ENCODE measurements at places on chromosomes 5 and 9.

DNA sequence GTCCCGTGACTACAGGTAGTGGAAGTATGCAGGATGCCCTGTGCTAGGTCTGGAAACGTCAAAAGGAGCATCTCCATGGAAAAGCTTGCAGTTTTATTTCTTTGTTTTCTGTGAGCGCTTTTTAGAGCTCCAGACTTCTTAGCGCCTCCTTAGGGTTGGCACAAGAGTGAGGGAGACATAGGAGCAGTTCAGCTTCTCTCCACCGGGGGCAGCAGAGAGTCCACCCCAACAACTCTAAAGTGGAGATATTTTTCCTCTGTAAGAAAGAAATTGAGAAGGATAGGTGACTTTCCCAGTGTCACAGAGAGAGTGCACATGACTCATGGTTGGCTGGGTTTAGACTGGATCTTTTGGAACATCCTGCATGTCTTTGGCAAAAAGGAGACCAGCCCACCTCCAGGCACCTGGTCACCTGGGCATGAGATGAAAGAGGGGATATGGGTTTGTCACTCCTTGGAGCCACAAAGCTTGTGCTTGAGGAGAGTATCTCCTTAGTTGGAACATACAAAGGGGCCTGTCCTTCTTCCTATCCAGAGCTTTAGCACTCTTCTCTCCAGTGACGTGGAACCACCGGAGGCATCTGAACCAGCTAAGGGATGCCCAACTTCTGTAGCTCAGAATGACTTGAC is 637.7 kb downstream of the SEMA5A start:
- no peak for DNase-seq

DNA sequence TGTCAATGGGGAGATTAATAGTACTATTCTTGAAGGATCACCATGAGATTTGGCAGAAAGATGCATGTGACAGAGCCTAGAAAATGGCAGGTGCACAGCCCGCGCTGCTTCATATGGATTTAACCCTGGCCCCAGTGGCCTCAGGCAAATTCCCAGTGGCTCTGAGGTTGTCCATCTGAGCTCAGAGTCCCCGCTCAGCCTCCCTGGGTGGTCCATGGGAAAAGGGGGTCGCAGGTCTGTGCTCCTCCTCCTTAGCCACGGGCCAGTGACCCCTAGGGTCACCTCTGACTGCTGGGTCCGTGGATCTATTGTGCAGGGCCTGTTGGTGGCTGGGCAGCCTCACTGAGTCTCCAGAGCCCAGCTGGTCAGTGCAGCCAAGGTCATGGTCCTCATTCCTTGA is 93.3 kb upstream of the BOD1 start:
- DNase-seq, result no peak

GRCh38 chr5:73950441-73950873 is 324.5 kb downstream of the ARHGEF28 start:
- no peak for DNase-seq

- no peak for DNase-seq
Observed at GRCh38 chr9:70367305-70367930, 47.0 kb downstream of the KLF9 start.

DNA sequence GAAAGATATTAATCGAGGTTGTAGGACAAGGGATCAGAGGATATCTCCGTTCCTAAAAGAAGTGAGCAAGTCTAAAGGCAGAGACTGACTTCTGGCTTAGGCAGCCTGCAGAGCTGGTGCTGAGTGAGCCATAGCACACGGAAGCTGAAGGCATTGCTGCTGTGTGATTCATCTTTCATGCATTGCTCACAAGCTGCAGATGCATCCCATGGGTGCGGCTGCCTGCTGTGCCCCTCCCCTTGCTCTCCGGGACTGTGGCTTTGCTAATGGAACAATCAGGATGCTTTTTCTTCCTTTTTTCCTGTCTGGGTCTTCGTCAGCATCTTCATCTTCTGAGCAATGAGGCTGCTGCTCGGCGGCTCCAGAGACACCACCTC is 341.4 kb downstream of the DIRAS2 start:
- peak; percentile 35 for DNase-seq

GRCh38 chr9:99373912-99374311 is 151.8 kb downstream of the SEC61B start:
- no peak for DNase-seq

- DNase-seq, result no peak
Observed at GRCh38 chr9:109518621-109519335, 20.7 kb upstream of the PTPN3 start.

DNA sequence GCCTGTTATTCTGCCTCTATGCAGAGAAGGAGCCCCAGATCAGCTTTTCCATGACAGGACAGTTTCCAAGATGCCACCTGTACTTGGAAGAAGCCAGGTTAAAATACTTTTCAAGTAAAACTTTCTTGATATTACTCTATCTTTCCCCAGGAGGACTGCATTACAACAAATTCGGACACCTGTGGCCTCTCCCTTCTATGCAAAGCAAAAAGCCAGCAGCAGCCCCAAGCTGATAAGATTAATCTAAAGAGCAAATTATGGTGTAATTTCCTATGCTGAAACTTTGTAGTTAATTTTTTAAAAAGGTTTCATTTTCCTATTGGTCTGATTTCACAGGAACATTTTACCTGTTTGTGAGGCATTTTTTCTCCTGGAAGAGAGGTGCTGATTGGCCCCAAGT is 301 bp upstream of the IL4 start:
- no peak for DNase-seq

DNA sequence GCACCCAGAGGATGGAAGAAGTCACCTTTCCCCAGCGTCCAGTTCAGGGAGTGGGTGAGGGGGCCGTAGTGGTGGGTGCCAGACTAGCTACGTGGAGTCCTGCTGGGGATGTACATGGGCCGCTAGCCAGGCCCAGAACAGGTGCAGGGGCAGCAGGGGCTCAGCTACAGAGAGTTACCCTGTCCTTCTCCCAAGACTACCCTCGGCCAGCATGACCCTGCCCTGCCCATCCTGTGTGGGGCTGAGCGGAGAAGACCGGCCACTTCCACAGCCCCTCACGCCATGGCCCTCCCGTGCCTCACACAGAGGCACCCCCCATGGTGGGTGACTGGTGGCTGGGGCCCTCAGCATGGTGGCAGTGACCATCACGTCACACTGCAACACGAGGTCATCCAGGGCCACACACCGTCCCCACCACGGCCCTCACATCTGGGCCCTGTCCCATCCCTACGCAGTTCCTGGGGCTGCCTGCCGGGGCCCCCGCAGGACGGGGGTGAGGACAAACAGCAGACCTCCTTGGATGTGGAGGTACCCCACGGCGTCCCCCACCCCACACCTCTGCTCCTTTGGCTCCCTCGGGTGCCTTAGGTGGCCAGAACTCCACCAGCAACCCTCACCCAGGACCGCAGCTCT is 977 bp upstream of the DPP7 start:
- no peak for DNase-seq

DNA sequence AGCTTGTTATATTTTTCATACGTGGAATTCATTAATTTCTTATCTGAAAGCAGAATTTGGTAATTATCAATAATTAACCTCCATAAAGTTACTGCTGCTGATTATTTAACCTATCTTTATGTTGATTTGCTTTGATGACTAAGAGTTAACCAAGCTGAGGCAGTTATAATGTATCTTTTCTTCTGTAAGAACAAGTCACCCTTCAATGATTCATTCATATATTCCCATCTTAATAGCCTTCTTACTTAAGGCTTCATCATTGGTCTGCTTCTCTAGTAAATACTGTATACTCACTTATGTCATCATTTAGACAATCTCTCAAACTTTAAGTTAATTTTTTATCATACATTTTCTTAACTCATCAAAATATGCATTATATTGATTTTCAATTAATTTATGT is 592.2 kb downstream of the ANXA1 start:
- DNase-seq, result no peak

- no peak for DNase-seq
Observed at GRCh38 chr5:96344678-96345577, 88.1 kb downstream of the PCSK1 start.

- no peak for DNase-seq
Observed at GRCh38 chr5:39262981-39263380, 43.6 kb upstream of the FYB1 start.

DNA sequence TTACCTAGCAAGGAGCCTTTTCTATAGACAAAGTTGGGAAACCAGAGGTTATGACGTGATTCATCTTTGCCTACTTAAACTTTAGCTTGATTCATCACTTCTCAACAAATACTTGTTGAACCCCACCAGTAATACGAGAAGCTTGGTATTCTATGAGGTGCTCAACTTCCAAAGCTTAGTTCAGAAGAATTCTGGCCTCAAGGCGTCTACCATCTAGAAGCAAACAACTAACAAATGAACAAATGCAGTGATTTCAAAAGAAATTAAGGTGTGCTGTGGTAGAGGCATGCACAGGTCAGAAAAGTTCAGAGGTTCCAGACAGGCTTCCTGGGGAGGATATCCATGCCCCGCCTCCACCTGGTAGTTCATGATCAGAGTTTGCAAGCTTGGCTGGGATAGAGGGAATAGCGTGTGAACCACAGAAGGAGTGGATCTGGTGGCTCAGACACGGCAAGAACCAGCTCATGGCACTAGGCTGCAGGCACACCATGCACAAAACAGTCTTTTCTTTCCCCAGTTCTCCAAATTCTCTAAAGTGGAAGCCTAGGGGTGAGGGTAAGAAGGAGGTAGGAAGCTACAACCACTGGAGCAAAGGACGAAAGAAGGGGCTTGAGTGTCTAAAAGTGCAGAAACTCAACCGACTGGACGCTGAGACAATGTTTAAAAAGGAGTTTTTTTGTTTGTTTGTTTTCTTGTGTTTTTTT is 473.0 kb downstream of the RAB3C start:
- no peak for DNase-seq

- no peak for DNase-seq
Observed at GRCh38 chr5:124263680-124264491, 482.6 kb downstream of the ZNF608 start.

- no peak for DNase-seq
Observed at GRCh38 chr9:123345567-123345955, 10.4 kb upstream of the CRB2 start.

DNA sequence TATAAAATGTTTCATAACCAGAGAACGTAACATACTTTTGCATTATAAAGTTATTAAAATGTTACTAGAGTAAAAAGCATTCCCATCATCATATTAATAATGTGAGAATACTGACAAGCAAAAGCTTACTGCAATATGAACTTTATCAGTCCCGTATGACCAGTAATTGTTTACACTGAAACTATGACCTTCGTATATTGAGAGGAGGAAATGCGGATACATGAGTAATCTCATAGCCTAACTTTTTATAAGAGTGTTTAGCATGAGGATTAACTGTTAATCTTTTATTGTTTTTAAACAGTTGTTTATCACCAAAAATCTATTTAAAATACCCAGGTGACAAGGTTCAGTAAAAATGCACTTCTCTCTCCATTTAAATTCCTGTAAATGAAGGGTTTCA is 272.4 kb downstream of the SLF1 start:
- DNase-seq, result no peak

- DNase-seq, result no peak
Observed at GRCh38 chr9:132935026-132935425, 9.4 kb downstream of the TSC1 start.

DNA sequence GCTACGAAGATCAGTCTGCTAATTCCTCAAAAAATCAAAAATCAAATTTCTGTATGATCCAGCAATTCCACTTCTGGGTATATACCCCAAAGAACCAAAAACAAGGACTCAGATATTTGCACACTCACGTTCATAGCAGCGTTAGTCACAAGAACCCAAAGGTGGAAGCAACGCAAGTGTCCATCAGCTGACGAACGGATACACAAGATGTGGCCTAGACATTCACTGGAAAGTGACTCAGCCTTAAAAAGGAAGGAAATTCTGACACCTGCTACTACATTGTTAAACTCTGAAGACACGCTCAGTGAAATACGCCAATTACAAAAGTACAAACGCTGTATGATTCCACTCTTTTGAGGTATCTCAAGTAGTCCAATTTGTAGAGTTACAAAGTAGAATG is 93.3 kb downstream of the OTULIN start:
- DNase-seq, result no peak

GRCh38 chr5:36657563-36657995 is 51.2 kb downstream of the SLC1A3 start:
- DNase-seq, result peak; percentile 48

DNA sequence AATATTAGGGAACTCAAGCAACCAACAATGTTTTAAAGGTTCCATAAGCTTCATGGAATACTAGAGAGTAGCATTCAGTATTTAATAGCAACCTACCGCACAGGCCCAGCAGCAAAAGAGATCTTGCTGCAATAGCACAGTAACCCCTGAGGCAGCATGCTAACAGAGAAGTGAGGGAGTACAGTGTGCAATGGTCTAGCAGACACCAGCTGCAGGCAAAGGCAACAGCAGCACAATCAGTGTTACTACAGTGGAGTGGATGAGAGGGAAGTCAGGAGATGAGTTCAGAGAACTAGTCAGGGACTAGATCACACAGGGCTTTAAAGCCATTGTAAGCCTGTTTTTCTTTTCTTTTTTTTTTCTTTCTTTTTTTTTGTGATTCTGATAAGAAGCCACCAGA is 2.8 kb downstream of the TICAM2 start:
- no peak for DNase-seq

DNA sequence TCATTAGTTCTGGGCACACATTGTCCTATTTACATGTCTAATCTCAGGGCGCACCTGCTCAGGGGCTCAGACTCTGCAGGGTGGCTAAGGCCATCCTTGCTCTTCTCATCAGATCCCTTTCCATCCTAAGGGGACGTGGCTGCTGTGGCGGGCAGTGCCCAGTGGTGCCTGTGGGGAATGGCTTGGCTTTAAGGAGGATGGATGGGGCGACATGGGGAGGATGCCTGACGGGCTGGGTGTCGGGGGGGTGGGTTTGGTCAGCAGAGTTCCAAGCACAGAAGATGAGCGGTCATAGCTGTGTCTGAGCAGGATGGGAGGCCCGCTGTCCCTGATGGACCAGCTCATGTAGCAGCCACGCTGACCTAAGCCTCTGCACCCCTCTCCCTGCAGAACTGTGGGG is 40.9 kb upstream of the SUSD3 start:
- DNase-seq, result peak; percentile 46

GRCh38 chr5:177502886-177503285 is 5.5 kb upstream of the PDLIM7 start:
- no peak for DNase-seq

DNA sequence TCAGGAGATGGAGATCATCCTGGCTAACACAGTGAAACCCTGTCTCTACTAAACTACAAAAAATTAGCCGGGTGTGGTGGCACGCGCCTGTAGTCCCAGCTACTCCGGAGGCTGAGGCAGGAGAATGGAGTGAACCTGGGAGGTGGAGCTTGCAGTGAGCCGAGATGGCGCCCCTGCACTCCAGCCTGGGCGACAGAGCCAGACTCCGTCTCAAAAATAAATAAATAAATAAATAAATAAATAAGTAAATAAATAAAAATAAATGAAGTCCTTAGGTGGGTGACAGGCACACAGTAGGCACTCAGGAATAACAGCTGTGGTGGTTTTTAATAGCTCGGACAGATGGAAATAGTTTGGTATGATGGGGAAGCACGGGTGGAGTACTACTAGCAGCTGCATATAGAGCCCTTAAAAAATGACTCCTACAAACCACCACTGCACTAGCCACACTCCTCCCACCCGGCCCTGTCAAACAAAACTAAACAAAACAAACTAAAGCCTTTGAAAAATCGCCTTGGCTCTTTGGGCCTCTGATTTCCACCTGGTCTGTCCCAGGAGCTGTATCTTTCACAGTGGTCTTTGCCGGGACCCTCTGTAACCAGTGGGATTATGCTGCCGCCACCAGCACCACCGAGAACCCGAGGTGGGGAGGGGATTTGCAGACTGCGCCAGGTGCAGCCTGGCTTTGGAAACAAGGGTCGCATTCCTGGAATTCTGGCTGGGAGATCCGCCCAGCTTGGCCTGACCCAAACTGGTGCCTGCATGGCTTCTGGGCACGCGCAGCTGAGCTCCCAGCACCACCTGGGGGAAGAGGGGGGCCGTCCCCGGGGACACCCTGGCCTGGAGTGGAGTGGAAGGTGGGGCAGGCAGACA is 5.1 kb upstream of the WDR5 start:
- peak; percentile 79 for DNase-seq

Data from psoas muscle (tissue), 8 donors.